SIG-M5 (cell line): ENCODE measurements at places on chromosomes 12 and 14.

- no peak for DNase-seq
These were observed 25.1 kb upstream of the OASL start for GRCh38 chr12:121064116-121064515.

- no peak for DNase-seq
These were observed 55.2 kb upstream of the PTGR2 start for GRCh38 chr14:73796415-73796814.

DNA sequence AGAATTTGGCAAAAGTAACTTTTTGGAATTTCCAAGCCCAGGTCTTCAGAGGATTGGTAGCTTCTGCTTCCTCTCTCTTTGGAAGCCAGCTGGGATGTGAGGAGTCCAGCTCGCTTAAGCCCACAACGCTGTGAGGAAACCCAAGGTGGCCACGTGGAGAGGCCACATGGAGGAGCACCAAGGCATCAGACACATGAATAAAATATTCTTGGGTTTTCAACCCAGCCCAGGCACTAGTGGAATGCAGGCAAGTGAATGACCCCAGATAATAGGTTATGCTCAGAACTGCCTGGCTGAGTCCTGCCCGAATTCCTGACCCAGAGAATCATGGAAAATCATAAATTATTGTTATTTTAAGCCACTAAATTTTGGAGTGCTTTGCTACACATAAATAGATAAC, 119.7 kb upstream of the PARP11 start:
- DNase-seq, result no peak

- DNase-seq, result no peak
These were observed 97.8 kb downstream of the HMGA2 start for GRCh38 chr12:65922077-65922476.

- DNase-seq, result no peak
These were observed 1.3 kb downstream of the CHST11 start for GRCh38 chr12:104457746-104458693.
